Pancreas (tissue), 10 donors: ENCODE measurements at places on chromosomes 11 and 22. TPM values are rescaled to one million over a fixed set of nuclear protein-coding genes. Genes with fewer than 3 reads are reported as not detected.

- H3K27me3 ChIP-seq: no peaks in the 10 kb centered on the region
- no peak for DNase-seq
Measured at GRCh38 chr22:29581799-29582198, 886 bp upstream of the NIPSNAP1 start.

DNA sequence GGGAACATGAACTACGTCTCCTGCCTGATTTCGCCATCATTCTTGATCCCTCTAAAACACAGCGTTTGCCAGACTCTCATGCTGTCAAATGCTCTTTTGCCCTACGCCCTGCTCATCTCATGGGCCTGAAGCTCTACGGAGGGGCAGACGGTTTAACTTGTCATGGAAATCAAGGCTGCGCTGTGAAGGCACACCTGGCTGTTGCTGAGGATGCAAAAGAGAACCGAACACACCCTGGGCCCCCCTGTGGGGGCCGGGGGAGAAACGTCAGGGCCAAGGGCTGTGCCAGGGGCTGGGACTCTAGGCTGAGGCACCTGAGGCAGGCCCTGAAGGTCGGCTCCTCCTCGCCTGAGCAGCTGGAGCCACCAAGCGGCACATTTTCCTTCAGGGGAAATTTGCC, 957.2 kb downstream of the BRD1 start:
- H3K4me3 ChIP-seq: no peak overlapping the region
- no peak for DNase-seq
- H3K4me1 ChIP-seq: no peaks in the 10 kb centered on the region

The GRIK4 gene
- total RNA-seq: not detected

- H3K4me3 ChIP-seq: no peak overlapping the region
- no peaks in the 10 kb centered on the region for H3K36me3 ChIP-seq
- no peak overlapping the region for H3K27ac ChIP-seq
- H3K4me1 ChIP-seq: peaks cover 12% of the 10 kb centered on the region
Measured at GRCh38 chr11:75450826-75451821, 18.1 kb upstream of the KLHL35 start.

The MUC5AC gene
- total RNA-seq: 0.04 TPM

DNA sequence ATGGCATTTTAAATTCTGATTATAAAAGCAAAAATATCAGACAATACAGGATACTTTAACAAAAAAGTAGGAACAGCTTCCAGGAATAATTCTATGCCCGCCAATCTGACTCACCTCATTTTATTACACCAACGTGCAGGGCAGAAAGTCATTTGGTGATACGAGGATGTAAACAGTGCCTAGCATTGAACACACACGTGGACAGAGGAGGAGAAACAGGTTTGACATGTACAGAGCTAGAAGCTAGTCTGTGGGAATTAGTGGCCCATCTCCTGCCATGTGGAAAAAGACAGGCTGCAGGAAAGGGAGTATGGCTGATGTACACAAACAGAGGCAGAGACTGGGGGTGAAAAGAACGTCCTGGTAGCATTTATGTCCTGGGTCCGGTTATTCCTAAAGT, 9.0 kb upstream of the SPINDOC start:
- DNase-seq: peak; percentile 1
- H3K36me3 ChIP-seq: no peaks in the 10 kb centered on the region
- no peak overlapping the region for H3K4me3 ChIP-seq
- H3K27ac ChIP-seq: no peak overlapping the region
- H3K4me1 ChIP-seq: no peaks in the 10 kb centered on the region

DNA sequence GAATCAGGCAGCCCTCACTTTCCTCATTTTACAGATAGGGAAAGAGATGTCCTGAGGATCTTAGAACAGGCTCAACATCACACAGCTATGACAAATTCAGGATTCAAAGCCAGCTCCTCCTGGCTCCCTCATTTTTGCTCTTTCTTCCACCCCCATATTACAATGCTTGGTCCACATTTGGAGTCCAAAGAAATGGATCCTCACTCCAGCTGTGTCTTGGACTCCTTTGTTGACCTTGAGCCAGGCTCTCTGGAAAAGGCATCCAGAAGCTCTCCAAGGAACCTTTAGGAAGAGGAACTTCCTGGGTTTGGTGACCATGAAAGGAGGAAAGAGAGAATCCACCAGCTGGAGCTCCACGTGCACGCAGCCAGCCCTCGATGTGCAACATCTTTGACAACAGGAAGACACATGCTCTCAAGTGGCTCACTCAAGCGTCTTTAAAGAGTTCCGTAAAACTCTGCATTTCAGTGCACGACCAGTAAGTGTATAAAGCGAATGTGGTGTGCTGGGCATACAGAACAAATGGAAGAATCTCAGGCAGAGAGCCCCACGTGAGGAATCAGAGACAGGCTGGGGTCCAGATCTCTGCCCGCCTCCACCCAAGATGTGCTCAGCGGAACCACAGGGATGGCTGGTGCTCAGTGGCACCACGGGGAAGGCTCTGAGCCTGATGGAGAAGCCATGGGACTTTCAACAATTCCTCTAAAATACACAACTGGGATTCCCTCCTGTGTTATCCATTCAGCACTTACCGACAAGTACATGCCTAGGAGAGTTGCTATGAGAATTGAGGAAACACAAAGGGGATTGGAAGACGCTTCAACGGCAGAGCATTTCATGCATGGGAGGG, 48.4 kb downstream of the ISX start:
- H3K4me1 ChIP-seq: no peaks in the 10 kb centered on the region
- H3K27me3 ChIP-seq: no peaks in the 10 kb centered on the region
- no peak for DNase-seq
- H3K36me3 ChIP-seq: no peaks in the 10 kb centered on the region
- H3K4me3 ChIP-seq: no peak overlapping the region
- no peak overlapping the region for H3K27ac ChIP-seq

- H3K27me3 ChIP-seq: no peaks in the 10 kb centered on the region
- no peaks in the 10 kb centered on the region for H3K36me3 ChIP-seq
- H3K4me1 ChIP-seq: no peaks in the 10 kb centered on the region
- H3K27ac ChIP-seq: no peak overlapping the region
- no peak overlapping the region for H3K4me3 ChIP-seq
Measured at GRCh38 chr22:22474733-22475132, 33.8 kb downstream of the ZNF280B start.

- no peak overlapping the region for H3K4me3 ChIP-seq
- H3K27ac ChIP-seq: no peak overlapping the region
- DNase-seq: peak; percentile 28
- H3K27me3 ChIP-seq: no peaks in the 10 kb centered on the region
- no peaks in the 10 kb centered on the region for H3K36me3 ChIP-seq
Measured at GRCh38 chr22:43273902-43274484, 69.2 kb downstream of the SCUBE1 start.

The BACE1 gene
- total RNA-seq: 207 TPM

DNA sequence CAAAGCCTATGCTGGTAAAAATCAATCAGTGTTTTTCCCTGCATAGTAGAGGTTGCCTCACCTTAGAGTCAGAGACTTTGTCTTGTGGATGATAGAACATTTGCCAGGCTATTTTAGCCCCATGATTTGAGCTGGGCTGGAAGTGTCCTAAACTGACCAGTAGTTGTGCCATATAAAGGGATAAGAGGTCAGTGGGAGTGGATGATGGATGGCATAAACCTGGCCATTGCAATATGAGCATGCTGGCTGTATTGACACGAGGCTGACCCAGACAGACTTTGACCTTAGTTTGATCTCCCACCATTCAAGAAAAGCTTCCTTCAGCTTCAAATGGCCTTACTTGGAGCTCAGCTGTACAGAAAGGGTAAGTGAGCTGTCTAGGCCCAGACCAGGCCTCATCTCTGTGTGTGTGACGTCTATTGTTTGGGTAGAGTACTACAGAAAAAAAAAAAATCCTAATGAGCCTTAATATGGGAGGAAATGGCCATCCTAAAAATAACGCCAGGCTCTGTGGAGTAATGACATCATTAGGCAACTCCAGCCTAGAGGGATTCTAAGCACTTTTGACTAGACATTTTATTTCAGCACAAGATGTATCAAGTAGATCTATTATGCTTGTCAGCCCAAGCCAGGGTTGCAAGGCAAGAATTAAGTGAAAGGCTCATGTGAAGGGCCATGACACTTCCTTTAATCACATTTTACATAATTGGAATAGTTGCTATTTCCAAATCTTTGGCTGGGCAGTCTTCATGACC, 51.3 kb upstream of the CADM1 start:
- no peaks in the 10 kb centered on the region for H3K36me3 ChIP-seq
- H3K27ac ChIP-seq: no peak overlapping the region
- no peaks in the 10 kb centered on the region for H3K27me3 ChIP-seq
- DNase-seq: no peak
- H3K4me3 ChIP-seq: no peak overlapping the region
- no peaks in the 10 kb centered on the region for H3K4me1 ChIP-seq
